ENCODE measurements at places on chromosomes 2 and 18.

- DNase-seq: no peak
These were observed 180.9 kb downstream of the KCNE4 start for GRCh38 chr2:223232896-223233295.

GRCh38 chr2:187644981-187645380 is 90.7 kb upstream of the TFPI start:
- DNase-seq: no peak

GRCh38 chr2:88880441-88880953 is 189.0 kb downstream of the RPIA start:
- peak; percentile 63 for DNase-seq

DNA sequence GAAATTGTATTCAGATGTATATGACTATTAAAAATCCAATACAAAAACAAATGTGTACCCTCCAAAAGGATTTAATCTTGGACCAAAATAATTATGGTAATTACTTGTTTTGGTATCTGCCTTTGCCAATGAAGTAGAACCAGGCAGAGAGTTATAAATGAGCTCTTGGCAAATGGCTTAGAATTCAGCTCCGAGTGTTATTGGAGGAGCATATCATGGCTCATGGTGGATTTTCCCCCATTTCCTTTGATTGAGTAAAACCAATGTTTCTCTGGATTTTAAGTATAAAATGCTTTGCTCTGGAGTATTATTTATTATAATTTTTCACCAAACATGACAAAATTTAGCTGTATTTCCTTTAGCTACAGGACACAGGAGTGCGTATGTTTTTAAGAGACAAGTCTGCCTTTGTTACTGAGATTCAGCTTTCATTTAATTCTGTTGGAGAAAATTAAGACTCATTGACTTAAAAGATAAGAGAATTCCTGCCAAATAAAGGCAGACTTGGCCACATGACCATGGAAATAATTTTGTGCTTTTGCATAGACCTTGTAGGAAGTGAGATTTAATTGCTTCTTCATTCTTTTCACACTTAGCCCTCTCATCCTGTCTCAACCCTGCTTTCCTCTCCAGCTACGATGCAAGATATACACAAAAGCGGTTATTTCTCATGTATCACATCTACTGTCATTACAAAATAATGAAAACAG is 281.0 kb upstream of the SOX11 start:
- DNase-seq: no peak

DNA sequence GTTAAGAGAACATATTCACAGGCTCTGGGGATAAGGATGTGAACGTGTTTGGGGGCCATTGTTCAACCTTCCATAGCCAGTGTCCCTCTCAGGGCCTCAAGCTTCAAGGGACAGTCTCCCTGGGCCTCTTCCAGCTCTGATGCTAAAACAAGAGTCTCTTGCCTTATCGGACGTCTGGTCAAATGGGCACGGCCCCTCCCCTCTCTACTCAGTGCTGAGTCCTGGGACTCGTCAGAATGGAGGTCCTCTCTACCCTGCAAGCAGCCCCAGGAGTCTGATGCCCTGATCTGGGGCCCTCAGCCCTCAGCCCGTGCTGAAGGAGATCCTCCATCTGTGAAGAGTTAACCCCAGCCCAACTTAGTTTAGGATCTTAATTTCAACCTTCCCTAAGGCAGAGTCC is 198.2 kb downstream of the ZFP36L2 start:
- no peak for DNase-seq

DNA sequence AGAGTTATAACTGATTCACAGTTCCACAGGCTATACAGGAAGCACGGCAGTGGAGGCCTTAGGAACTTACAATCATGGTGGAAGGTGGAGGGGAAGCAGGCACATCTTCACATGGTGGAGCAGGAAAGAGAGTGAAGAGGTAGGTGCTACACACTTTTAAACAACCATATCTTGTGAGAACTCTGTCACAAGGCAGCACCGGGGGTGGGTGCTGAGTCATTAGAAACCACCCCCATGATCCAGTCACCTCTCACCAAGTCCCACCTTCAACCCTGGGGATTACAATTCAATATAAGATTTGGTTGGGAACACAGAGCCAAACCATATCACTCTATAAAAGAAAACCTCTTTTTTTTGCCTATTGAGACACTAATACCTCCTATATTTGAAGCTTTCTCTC is 1108.5 kb upstream of the CDH2 start:
- DNase-seq: no peak

- DNase-seq: peak; percentile 57
These were observed 203.5 kb downstream of the SEPTIN10 start for GRCh38 chr2:109410039-109410815.

DNA sequence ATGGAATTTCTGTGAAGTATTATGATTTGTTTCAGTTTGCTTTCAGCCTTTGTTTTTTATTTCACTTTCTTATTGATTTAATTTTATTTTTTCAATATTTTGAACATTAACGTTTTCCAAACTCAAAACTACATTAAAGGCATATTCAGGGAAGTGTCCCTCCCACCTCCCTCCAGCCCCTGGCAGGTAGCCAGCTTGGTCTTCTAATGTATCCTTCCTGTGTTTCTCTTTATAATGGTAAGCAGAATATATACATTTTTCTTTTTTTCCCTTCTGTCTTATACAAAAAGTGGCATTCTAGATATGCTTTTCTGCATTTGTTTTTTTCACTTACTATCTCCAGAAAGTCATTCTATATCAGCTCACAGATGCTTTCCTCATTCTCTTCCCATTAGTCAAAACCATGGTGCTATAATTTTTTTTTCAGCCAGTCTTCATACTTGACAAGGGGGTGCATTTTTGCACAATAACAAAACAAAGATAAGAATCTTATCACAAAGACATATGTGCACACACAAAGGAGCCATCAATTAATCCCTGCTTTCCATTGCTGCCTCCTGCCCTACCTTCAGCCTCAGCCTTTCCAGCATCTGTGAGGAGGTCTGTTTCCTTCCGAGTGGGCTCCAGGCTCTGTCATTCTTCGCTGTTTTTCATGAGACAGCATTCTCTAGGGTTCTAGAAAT is 33.7 kb upstream of the TMEM177 start:
- DNase-seq: peak; percentile 20

DNA sequence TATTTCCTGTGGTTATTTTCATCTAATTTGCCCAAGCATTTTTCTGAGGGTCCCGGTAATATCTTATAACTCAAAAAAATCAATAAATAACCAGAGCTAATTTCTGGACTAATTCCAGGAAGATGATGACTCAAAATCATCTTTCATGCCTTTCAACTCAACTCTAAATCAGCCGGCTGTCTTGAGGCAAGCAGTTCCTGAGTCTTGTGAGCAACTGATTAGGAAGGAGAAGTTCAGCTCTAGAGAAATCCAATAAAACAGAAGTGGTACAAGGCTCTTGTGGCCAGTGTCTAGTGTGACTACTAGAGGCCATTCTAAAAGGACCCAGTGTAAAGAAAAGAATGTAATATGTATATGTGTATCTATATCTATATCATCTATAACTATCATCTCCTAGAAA is 890.4 kb downstream of the TRIB2 start:
- no peak for DNase-seq

DNA sequence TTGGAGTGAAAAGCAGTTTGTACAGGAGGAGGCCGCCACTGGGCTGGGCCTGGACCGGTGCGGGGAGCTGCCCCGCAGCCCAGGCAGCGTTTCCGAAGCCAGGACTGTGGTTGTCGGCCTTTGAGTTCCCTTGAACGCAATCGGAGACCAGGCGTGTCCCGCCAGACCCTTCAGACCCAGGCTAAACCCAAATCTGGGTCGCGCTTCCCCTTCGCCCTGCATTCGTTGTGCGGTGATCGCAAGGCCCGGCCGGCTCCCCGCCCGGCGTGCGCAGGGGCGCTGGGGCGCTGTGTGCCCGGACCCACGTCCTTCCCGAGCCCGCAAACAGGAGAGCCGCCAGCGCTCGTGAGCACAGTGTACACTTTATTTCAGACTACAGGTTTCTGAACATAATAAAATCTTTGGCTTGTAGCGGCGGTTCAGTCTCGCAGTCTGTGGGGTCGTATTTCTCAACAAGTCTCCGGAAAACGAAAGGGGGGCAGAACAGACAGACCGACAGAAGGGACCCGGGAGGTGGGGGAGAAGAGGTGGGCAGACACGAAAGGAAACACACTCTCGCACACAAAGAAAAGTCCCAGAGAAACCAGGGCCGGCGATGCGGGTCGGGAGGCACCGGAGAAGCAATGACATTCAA is 5.5 kb downstream of the EN1 start:
- DNase-seq: no peak

GRCh38 chr2:21812766-21813165 is 689.0 kb downstream of the TDRD15 start:
- no peak for DNase-seq

- DNase-seq: no peak
These were observed 1.3 kb upstream of the STAT1 start for GRCh38 chr2:191015239-191015638.

- no peak for DNase-seq
These were observed 1559.3 kb upstream of the ZEB2 start for GRCh38 chr2:146079216-146079615.

DNA sequence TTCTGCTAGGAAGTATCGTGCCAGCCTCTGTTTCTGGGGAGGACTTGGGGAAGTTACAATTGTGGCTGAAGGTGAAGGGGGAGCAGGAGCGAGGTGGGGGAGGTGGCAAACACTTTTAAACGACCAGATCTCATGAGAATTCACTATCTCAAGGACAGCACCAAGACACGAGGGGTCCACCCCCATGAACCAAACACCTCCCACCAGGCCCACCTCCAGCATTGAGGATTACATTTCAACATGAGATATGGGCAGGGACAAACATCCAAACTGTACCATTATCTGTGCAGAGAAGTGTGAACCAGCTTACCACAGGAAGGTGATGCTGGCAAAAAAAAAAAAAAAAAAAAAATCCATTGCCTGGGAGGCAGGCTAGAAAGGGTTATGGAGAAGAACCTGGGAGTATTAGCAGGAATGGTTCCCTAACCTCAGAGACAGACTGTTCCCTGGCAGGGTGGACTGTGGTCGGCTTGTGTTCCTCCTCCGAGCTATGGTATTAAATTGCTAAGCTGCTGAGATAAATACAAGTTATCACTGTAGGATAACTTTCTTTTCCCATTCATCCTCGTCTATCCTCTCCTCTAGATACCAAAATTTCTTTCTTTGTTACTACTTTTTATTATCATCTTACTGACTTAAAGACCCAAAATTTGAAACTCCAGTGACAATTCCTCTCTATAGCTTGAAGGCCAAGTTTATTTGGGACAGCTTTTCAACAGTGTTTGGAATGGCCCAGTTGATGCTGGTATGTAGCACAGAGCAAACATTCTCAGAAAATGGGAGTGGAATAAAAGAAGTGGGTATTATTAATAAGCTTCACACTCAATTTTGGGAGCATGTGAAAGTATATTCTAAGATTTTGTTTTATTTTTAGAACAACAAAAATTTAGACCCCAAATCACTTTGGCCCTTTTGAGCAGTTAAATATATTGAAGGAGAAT is 73.7 kb upstream of the MAP3K20 start:
- DNase-seq: no peak

- no peak for DNase-seq
These were observed 1.5 kb upstream of the SULT1C2 start for GRCh38 chr2:108287169-108287568.

DNA sequence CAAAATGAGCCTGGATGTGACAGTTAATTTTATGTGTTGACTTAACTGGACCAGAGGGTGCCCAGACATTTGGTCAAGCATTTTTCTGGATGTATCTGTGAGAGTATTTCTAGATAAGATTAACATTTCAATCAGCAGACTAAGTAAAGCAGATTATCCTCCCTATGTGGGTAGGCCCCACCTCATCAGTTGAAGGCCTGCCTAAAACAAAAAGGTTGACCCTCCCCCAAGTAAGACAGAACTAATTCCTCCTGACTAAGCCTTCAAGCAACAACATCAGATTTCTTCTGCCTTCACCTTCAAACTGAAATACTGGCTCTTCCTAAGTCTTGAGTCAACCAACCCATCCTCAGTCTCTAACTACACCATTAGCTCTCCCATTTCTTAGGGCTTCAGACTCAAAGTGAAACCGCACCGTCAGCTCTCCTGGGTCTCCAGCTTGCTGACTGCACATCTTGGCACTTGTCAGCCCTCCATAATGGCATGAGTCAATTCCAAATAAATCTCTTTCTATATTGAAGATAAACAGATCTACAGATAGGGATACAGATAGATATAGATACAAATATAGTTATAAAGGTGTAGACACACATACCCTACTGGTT is 47.9 kb downstream of the MEMO1 start:
- no peak for DNase-seq

DNA sequence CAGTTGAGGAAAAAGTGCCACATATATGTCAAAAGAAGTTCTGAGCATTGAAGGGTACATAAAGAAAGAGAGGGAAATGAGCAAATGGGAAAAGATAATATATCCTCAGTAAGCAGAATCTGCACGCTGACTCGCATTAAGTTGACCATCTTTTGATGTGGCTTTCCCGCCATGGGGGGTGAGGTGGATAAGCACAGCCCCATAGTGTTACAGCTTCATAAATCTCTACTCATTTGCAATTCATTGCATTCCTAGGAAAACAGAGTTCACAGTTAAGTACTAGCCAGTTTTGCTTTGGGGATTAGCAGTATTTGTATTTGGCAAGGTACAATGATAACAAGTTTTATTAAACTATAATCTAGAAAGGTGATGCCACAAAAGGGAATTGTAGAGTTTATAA is 814.2 kb downstream of the LRP1B start:
- DNase-seq: no peak

DNA sequence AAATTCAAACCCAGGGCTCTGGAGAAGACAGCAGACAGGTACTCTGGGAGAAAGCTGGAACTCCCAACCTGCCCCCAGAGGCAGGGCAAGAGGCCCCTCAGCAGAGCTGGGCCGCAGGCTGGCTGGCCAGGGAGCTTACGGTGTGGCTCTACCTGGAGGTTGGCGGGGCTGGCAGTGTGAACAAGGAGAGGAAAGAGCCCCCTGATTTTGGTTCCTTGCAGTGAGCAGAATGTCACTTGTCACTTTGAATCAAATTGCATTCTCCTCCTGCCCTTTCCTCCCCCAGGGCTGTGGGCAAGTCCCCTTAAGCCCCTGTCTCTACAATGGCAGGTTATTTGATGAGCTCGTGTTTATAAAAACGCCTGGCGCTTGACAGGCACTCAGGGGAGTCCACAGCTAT is 32.6 kb downstream of the MYO7B start:
- no peak for DNase-seq

DNA sequence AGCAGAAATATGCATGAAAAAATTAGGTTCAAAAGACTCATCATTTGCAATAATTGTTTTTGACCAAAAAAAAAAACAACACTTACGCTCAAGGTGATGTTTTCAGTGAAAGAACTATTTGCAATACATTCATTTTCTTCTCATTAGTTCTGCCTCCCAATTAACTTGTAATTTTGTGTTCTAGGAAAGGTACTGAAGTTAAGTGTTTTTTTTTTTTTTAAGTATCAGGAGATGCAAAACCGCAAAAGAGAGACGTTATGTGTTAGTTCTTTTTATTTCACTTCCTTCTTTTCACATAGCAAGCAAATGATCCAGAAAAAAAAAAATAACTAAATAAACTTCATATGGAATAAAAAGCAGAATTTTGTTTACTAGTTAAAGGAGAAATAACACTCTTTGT is 735.2 kb upstream of the GCFC2 start:
- DNase-seq: no peak

GRCh38 chr18:24678626-24679025 is 218.2 kb downstream of the HRH4 start:
- no peak for DNase-seq

Measured in kidney tubule cell (primary cell).